Vagina (tissue), 2 donors: ENCODE measurements at places on chromosomes 11 and 22. TPM values are rescaled to one million over a fixed set of nuclear protein-coding genes. Genes with fewer than 3 reads are reported as not detected.

- no peak for DNase-seq
Measured at GRCh38 chr11:6468712-6469495, 4.8 kb downstream of the TRIM3 start.

- DNase-seq = no peak
Measured at GRCh38 chr22:19631899-19632667, 82.2 kb upstream of the SEPTIN5 start.

C1QTNF4 gene
- 3.4 TPM for total RNA-seq

DNA sequence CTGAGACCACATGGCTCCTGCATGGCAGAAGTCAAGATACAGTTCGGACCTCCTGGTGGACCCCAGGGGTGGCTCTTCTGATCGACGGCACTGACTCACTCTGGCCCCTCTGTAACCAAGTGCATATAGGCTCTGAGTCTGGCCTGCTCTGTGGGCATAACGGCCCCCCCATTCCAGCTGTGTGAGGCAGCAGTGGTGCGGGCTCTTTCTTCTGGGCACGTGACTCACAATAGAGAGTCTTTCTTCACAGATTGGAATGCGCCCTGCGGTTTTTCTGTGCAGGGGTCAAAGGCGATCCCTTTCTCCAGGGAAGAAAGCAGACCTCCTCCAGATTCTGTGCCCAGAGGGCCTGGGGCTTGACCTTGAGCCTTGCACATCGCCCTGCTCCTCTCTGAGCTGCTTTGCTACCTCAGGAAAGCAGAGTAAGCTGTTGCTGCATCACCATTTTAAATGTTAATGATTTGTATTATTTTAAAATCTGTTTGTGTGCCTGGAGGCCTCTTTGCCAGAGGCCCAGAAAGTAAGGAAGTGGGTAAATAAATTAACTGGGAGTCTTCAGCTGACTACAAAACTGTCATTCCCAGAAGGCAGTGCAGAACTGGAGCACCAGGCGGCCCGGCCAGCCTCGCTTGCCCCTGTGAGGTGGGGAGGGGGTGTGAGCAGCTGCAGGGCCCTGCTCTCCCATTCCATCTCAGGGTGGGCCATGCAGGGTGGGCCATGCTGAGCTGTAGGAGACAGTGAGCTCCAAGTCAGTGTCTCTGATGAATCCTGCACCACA lies 199.0 kb downstream of the GRIK4 start:
- DNase-seq = peak; percentile 90

RTN3 gene
- 75.1 TPM for total RNA-seq

DNA sequence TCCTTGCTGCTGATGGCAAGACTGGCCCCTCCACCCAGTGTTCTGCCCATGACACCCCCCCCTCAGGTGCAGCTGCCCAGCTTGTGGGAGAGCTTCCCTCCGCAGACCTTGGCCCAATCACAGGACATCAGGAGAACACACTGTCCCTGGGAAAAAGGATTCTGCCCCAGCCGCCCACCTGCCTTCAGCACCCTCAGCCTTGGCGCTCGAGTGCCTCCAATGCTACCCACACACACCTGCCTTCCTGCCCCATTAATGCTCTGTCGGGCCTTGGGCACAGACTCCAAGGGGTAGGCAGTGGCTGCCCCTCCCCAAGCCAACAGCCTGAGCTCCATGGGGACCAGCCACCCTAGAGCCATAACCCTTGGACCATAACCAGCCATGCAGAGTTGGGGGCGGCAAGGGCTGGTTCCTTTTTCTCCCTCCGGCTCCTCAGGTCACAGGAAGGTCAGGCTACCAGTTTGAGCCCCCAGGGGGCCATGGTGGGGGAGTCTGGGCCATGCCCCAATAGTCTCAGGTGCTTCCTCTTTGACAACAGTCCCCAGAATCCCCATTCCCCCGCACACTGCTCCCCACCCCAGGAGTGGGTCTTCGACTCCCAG lies 1.3 kb upstream of the ZNF70 start:
- DNase-seq = no peak

DNA sequence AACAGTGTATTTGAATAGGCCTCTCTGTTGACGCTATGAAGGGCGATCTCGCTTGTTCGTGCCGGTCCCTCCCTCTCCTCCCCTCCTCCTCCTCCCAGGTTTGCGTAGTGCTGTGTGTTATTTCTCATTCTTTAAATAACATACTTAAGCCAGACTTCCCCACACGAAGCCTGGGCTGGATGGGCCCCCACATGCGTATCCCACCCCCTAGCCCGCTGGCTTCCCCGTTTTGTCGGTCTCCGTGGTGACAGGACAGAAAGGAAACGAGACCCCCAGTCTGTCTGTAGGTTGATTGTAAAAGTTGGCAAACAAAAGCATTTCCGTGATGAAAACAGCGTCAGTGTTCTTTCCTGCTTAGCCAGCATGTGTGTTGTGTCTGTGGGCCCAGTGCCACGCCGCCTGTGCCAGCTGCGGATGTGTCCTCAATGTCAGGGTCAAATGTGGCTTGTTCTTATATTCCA lies 27.3 kb downstream of the FAM118A start:
- DNase-seq = no peak

POTEH gene
- total RNA-seq = not detected

NAT10 gene
- total RNA-seq = 24.8 TPM

DNA sequence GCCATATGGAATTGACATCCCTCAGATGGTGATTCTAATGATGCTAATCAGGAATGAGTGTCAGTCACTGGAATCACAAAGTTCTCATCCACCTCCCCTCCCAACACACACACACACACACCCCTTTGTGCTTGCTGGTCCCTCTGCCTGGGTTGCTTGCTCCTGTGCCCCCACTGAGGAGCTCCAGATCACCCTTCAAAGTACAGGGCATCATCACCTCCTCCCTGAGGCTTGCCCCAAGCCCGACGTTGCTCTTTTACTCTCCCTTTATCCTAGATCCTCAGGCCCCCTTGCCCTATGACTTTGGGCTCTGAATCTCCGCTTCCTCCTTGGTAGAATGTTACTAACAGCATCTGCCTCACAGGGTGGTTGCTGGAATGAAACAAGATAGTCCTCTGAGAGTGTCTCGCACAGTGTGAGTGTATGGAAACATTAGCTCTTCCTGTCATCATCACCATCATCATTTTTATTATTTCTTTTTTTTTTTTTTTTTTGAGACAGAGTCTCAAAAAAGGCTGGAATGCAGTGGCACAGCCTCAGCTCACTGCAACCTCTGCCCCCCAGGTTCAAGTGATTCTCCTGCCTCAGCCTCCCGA lies 3.4 kb downstream of the TOM1 start:
- no peak for DNase-seq

DNA sequence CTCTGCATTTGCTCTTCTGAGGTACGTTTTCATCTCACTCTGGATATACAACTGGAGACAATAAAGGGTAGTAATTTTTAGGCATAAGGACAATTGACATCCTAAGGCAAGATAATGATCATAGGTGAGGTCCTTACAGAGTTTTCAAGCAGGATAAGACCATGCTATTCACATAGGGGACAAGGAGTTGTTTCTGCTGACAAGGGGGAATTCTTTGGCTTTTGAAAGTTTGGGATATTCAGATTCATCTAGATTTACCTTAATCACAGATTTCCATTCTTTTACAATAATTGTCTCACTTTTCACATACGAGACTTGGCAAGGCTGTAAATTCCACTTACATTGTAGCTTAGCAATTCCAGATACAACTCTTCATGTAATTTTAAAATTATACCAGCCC lies 256.2 kb downstream of the AASDHPPT start:
- DNase-seq = no peak

DNA sequence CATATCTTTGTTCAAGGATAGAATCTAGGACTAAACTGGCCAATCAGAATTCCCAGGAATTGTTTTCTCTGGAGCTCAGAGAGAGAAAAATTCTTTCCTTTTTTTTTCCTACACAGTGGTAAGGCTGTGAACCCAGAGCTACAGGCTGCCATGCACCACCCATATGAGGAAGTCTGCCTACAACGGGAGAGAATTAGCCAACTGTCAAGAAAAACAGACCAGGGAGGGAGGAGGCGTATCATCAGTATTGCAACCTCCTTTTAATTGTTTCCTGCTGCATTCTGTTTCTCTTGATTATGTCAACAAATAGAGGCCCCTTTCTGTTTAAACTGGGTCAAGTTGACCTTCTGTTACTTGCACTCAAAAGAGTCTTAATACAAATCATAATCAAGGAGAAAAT lies 176.5 kb upstream of the UBASH3B start:
- DNase-seq = no peak

GRCh38 chr22:43018615-43019014 lies 3.7 kb upstream of the PACSIN2 start:
- no peak for DNase-seq

ZBED4 gene
- 9.1 TPM for total RNA-seq

TREH gene
- 0.25 TPM for total RNA-seq

MISFA gene
- total RNA-seq = not detected

LRRC56 gene
- total RNA-seq = 0.49 TPM

- no peak for DNase-seq
Measured at GRCh38 chr22:41405588-41405987, 23.8 kb downstream of the TEF start.

DNA sequence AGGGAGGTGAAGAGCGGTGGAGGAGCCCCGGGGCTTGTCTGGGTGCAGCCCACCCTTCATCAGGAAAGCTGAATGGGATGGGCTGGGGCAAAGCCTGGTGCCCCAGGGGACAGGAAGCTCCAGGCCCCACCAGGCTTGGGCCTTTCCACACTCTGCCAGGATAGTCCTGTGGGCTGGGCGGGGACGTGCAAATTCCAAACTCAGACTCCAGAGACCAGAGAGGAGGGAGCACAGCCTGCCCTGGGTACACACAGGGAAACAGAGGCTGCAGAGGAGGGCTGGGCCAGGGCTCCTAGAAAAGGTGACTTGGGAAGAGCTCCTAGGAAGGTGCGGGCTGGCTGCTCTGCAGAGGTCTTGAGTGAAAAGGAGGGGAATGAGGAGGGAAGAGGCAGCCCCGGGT lies 124.7 kb downstream of the MED15 start:
- DNase-seq = no peak
